Stimulated activated CD8-positive, alpha-beta memory T cell treated with anti-CD3 and anti-CD28 coated beads, Interleukin-2, amount 100 ng/mL, for 1 hour (primary cell): ENCODE measurements at places on chromosomes 7 and 10.
A peak's percentile ranks its signal among the peaks of the same experiment; 100 is the strongest.

DNA sequence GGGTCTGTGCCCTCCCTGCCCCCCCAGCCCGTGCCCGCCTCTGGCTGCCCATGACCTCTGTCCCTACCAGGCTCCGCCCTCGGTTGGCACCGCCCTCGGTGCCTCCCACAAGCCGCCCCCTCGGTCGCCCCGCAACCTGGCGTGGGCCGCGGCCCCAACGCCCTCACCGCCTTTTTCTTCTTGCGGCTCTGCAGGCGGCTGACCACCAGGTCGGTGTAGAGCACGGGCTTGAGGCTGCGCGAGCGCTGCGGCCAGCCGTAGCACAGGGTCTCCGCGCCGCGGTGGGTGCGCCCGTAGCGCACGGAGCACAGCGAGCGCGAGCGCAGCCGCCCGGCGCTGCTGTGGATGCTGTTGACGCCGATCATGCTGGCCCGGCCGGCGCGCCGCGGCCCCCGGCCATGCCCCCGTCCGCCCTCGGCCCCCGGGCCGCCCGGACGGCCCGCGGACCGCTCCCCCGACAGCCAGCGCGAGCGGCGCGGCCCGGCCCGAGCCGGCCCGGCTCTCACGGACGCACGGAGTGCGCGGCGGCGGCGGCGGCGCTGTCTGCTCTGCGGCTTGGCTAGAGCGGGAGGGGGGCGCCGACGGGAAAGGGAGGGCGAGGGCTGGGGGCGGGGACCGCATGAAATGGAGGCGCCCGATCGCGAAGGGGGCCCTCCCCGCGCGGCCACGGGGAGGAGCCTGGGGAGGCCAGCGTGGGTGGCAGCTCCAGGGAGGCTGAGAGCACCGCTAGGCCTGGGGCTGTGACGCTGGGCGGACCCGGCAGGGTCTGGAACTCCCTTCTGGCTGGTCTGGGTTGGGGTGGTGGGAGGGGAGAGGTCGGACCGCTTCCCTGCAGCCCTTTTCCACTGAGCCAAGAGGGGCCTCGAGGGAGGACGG, 9.6 kb downstream of the PSD start:
- peak; percentile 60 for DNase-seq

- DNase-seq: no peak
These were observed 174.3 kb downstream of the TCERG1L start for GRCh38 chr10:131137223-131137622.

- DNase-seq: no peak
These were observed 123.0 kb downstream of the TCERG1L start for GRCh38 chr10:131188494-131188893.

DNA sequence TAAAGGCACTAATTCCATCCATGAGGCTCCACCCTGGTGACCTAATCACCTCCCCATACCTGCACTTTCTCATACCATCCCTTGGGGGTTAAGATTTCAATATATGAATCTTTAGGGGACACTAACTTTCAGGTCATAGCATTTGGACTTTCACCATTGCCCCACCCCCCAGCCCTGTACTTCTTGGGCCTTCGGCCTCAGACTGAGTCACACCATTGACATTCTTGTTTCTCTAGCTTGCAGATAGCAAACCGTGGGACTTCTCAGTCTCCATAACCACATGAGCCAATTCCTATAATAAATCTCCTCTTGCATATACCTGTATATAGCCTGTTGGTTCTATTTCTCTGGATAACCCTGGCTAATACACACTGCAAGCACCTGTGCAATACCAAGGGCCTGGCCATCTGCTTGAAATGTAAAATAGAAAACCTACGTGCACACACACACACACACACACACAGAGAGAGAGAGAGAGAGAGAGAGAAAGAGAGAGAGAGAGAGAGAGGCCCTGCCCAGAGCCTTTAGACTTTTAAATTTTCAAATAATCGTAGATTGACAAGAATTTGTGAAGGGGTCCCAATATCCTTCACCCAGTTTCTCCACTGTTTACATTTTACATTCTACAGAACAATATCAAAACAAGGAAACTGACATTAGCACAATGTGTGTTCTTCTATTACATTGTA, 25.3 kb downstream of the ANXA8 start:
- no peak for DNase-seq

DNA sequence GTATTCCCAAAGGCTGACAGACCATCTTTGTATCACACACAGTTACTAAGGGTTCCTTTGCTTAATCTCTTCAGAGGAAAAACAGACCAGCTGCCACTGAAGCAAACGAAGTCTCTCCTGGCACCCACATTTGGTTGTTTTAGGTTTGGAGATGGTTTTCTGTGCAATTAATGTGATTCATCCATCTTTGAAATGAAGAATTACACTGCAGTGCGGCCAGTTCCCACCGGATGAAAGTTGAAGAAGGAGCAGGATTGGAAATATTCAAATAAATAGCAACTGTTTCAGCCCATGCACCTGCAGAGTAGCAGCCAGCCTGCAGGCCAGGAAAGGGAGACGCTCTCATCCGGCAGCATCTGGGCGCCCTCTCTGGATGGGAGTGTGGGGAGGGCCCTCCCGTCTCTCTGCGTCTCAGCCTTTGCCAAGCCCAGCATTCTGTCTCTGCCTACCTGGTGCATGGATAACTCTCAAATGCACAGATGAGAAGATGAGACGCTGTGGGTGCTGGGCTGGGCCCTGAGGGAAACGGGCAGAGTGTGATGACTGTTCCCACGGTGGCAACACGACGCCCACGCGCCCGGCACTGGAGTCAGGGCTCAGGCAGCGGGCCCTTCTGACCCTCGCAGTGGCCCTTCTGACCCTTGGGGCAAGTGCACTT, 214.0 kb downstream of the PTPRN2 start:
- no peak for DNase-seq

DNA sequence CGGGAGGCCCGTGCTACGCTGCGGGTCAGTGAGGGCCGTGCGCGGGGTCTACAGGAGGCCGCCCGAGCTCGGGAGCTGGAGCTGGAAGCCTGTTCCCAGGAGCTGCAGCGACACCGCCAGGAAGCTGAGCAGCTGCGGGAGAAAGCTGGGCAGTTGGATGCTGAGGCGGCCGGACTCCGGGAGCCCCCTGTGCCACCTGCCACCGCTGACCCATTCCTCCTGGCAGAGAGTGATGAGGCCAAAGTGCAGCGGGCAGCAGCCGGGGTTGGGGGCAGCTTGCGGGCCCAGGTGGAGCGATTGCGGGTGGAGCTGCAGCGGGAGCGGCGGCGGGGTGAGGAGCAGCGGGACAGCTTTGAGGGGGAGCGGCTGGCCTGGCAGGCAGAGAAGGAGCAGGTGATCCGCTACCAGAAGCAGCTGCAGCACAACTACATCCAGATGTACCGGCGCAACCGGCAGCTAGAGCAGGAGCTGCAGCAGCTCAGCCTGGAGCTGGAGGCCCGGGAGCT, 7.0 kb downstream of the LZTS2 start:
- DNase-seq: no peak

- DNase-seq: no peak
These were observed 260.9 kb upstream of the BMPER start for GRCh38 chr7:33644489-33644888.

GRCh38 chr10:49644035-49644646, 30.3 kb downstream of the CHAT start:
- no peak for DNase-seq

DNA sequence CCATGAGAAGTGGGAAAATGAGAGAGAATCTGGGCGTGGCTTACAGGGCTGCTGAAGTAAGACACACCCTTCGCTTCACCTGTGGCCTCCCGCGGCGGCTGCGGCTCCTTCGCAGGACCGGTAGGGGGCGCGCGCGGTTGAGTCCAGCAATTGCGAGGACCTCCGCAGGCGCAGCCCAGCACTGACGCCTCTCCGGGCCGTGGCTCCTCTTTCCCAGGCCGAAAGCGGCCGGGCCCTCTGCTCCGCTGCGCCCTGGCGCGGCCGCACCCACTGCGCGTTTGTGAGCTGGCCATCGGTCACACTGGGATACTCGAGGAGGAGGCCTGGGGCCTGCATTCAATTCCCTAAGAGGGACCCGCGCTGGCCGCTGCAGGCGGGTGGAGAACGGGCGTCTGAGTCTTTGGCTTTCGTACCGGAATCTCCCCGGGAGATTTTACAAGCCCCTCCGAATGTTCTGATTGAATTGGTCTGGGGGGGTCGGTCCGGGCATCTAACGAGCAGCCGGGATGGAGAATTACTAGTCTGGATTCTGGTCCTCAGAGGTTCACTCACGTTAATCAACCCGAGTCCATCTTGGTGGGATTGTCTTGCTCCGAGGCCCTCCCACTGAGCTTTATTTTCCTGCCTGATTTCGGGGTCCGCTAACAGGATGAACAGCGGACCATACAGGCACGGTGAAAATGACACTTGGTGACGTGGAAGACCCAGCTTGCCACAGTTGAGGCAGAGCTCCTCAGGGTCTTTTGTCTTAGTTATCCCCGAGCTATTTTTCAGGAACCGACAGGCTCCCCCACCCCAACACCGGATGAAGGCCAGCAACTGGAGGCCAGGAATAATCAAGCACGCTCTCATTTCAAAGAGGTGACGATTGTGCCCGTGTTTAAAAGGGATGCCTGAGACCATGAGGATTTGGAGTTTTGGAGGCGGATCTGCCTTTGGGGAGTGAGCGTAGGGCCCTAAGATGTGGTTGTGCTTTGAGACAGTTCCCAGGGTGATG, at the start of gene LRRD1:
TSS of gene LRRD1 (minus strand) at position 215 of the 997 bp plus-strand sequence. CDS start 13,940 bp downstream, outside the sequence.
- peak; percentile 79 for DNase-seq

GRCh38 chr10:95758351-95759025, 2.5 kb downstream of the ENTPD1 start:
- DNase-seq: no peak

DNA sequence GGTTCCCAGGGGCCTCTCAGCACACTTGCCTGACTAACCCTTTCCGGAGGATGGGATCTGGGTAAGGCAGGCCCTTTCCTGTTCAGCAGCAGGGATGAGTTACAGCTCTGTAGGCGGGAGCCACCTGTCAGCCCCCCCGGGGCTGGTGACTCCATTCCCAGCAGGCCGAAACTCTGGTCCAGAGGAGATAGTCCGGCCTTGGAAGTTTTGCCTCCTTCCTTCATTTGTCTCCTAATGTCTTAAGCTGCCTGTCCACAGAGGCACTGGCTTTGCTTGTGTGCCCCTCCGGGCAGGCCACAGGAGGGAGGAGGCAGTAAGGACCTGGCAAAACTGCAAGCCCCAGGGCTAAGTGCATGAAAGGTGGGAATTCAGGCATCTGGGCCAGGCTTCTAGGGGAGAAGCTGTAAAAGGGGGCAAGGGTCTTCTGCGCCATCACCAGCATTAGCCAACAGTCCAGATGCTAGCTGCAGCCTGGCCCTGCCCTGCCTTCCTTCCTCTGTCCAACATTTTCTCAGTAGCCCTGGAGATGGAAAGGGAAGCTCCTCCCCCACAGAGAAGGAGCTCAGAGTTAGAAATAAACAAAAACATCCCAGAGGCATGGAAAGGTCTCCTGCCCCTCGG, 1.2 kb downstream of the ADIRF start:
- DNase-seq: no peak

DNA sequence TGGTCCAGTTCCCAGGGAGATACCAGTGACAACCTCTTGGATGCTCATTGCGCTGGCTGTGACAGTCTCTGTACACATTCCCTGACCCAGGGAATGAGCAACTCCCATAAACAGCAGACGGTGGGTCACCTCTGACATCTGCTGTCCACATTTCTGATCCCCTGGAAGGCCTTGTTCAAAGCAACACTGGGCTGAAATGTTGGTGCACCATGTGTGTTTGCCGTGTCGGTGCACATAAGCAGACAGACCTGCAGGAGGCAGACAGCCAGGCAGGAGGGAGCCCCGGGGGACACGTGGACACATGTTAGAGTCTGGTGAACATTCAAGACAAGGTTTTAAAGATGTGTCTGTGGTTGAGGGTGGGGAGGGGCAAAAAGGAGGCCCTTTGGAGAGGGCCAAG, 254.9 kb downstream of the PLXNA4 start:
- DNase-seq: no peak

DNA sequence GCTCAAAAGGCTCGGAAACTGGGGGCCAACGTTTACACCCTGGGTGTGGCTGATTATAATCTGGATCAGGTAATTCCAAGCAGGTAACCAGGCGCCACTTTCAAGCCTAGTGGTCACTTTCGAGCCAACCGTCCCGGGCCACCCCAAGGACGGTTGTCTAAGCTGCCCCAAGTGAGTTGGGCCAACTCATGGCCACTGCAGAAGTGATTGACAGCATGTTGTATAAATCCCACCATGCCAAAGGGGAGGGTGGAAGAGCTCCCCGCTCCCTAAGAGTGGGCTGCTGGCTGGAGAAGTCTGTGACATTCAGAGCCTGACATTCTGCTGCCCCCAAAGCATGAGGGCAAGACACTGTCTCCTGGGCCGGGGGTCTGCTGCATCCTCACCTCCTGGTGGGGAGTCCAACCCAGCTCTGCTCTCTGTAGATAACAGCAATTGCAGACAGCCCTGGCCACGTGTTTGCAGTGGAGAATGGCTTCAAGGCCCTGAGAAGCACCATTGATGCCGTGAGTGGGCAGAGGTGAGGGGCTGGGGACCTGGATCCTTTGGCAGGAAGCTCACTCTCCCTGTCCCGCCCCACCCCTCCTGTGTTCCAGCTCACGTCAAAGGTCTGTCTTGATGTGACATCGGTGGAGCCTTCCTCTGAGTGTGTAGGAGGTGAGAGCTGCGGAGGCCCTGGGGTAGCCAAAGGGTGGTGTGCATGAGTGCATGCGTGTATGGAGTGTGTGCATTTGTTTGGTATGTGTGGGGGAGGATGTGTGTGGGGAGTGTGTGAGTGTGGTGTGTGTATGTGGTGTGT, 10.8 kb downstream of the ANTXRL start:
- DNase-seq: no peak

DNA sequence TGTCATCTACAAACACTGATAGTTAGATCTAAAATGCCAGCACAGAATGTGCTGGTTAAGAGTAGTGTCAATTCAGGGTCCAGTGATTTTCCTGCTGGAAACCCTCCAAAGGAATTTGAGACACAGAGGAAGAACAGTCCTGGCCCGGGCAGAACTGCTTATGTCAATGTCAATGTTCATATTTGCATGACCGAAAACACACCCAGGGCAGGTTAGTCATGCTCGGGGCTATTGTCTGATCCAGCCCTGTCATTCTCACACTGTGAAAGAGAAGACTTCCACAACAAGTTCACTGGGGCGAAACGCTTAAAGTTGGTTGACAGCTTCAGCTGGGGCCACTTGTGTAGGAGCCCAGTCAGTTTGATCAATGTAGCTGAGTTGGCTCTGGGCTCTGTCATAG, 139.3 kb downstream of the C1GALT1 start:
- DNase-seq: no peak

DNA sequence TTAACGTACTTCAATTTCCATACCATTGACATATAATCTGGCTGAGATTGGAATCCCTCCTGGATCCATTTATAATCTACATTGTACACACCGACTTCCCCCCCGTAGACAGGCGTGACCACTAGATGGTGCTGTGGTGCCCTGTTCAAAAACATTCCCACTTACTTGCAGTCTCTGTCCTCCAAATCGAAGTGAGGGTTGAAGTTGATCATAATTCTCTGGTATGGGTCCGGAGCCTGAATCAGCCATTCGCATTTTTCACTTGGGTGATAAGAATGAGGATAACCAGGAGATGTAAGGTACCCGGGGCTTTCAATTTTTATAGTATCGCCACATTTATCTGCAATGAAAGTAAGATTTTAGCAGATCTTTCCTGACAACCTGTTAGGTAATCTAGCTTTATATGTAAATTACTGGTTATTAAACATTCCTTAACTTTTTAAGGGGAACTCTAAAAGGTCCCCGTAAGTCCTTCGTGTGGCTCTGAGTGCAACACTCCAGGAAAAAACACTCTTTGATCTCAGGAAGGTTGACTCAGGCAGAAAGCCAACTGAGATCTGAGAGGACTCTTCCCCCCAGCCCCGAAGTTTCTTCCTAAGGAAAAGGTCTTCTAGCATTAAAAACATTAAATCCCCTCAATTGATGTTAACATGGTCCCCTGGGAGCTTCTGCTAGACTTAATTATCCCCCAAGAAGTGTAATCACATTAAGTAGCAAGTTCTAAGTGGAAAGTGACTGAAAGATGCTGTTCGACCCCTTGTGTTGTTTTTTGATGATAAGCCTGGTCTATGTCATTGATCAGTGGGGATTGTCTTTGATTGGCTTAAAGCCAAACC, 3.7 kb downstream of the NRP1 start:
- DNase-seq: peak; percentile 50
